ENCODE measurements at places on chromosomes 1 and 21.

GRCh38 chr1:172746091-172746949, 87.4 kb downstream of the FASLG start:
- peak; percentile 92 for DNase-seq

- peak; percentile 65 for DNase-seq
Measured at GRCh38 chr1:145960468-145961108, 2.8 kb upstream of the LIX1L start.

GRCh38 chr1:19559641-19560040, 74.3 kb upstream of the CAPZB start:
- DNase-seq: peak; percentile 57

GRCh38 chr1:62809788-62810187, 25.9 kb downstream of the ATG4C start:
- no peak for DNase-seq

- DNase-seq: no peak
Measured at GRCh38 chr1:21579791-21580190, 70.6 kb downstream of the ALPL start.

- DNase-seq: no peak
Measured at GRCh38 chr1:197384471-197384870, 116.4 kb downstream of the CRB1 start.

DNA sequence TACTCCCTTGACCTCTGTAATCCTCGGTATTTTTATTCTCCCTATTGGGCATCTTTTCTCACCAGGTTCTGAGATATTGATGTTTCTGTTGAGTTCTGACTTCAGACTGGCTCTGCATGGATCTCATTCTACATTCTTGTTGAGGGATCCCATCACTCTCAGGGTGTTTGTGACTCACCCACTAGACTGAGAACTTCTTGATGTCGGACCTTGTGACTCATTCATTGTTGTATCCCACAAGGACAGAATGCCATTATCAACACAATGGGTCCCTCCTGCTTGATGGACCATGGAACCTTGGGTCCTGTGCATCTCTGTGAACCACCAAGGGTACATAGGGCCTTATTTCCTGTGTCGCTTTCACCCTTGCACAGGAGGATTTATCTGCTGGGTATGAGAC, 174.1 kb downstream of the PBX1 start:
- DNase-seq: no peak

- DNase-seq: no peak
Measured at GRCh38 chr1:178572604-178573003, 59.7 kb downstream of the TEX35 start.

DNA sequence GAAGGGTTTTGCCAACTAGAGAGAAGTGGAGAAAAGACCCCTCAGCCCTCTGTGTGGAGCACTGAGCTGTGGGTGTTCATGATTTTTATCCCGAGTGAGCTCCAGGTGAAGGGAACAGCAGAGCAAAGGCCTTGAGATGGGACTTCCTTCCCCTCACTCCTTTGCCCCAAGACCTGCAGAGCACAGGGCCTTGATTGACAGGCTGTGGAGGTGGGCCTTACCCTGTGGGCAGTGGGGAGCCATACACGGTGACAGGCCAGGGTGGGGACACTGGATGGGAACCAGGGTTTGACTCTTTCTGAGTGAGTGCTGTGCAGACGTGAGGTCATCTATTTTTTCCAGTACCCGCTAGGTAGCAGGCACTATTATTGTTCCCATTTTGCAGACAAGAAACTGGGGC, 10.5 kb downstream of the KCNQ4 start:
- DNase-seq: no peak

Measured in fibroblast of gingiva (primary cell).